ENCODE measurements at places on chromosomes 6 and 20.

- DNase-seq = peak; percentile 72
Measured at GRCh38 chr6:142187209-142187608, 40.1 kb downstream of the VTA1 start.

GRCh38 chr6:138824482-138825144 is 28.7 kb downstream of the ECT2L start:
- DNase-seq = no peak

DNA sequence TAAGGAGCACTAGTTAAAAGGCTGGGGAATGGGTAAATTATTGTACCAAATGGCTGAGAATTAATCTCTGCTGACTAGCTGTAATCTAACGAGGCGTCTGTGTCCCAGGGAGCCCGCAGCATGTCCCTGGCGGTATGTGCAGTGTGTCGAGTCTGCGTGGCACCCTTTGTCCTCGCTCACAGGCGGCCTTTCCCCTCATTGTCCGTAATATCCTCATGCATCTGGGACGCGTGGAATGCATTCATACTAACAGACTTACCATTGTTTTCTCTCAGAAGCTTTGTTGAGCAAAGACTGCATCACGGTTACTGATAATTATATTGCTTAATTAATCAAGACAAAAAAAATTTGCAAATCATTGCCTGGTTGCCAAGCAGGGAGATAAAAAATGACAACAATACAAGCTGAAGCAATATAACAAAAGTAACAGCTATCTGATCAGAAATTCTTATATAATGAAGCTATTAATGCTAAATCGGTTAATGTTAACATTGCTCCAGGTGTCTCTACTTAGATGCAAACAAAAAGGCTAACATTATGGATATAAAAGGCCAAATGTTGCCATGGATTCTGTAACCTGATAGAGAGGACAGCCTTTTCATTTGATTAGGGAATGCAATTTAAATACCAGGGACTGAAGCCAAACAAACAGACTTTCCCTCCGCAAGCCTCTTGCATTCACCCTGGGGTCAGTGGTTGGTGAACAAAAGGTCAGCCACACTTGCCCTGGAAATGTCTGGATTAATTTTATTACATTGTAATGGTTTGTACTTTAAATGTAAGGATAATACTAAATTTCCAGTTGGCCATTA is 124.8 kb downstream of the INSM1 start:
- no peak for DNase-seq

GRCh38 chr20:689348-689747 is 13.7 kb upstream of the SCRT2 start:
- DNase-seq = no peak

- no peak for DNase-seq
Measured at GRCh38 chr6:170296746-170297575, 6.1 kb upstream of the DLL1 start.

- no peak for DNase-seq
Measured at GRCh38 chr6:90707246-90707645, 120.4 kb upstream of the MAP3K7 start.

DNA sequence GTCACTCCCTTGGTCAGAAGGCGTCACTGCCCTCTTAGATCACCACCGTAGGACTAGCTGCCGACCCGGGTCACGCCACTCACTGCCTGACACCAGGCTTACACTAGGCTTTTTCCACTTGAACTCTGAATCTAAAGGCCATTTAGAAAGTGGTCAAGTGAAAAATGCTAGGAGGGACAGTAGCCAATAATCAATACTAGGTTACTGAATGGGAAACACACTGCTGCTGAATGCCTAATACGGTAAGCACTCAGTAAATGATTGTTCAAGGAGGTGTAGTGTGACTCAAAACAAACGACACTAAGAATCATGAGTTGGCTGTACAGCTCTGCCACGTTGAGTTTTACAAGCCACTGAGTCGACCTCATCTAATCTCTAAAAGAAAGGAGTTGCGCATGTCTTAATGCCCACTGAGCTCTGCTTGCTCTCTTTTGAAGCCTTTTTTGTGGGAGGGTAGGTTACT is 760 bp upstream of the IBTK start:
- peak; percentile 32 for DNase-seq

- DNase-seq = peak; percentile 36
Measured at GRCh38 chr6:17352302-17352701, 41.1 kb upstream of the CAP2 start.
